ENCODE measurements at places on chromosomes 5 and 9.

- DNase-seq, result no peak
Observed at GRCh38 chr5:114101153-114101552, 260.7 kb upstream of the KCNN2 start.

DNA sequence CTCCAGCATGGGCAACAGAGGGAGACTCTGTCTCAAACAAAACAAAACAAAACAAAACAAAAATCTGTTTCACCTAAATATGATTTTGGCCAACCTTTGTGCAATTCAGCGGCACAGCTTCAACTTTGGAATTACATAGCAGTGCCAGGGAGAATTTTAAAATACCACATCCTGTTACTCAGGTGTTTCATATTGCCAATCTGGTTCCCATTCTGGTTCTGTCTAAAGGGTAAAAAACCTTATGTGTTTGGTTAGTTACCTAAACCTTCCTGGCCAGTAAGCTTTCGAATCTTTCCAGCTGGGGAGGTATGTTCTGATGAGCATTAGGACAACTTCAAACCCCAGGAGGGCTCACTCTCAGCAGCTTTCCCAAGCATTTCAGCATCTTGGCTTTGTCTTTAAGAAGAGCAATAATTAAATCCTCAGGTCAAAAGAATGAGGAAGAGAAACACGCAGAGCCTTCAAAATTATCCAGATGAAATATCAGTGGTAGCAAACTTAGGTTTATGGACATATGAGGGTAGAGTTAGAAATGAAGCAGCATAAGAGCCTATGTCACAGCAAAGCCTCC, 2.7 kb downstream of the DAB2 start:
- no peak for DNase-seq

GRCh38 chr9:135167849-135168655, 80.6 kb downstream of the OLFM1 start:
- DNase-seq, result no peak

DNA sequence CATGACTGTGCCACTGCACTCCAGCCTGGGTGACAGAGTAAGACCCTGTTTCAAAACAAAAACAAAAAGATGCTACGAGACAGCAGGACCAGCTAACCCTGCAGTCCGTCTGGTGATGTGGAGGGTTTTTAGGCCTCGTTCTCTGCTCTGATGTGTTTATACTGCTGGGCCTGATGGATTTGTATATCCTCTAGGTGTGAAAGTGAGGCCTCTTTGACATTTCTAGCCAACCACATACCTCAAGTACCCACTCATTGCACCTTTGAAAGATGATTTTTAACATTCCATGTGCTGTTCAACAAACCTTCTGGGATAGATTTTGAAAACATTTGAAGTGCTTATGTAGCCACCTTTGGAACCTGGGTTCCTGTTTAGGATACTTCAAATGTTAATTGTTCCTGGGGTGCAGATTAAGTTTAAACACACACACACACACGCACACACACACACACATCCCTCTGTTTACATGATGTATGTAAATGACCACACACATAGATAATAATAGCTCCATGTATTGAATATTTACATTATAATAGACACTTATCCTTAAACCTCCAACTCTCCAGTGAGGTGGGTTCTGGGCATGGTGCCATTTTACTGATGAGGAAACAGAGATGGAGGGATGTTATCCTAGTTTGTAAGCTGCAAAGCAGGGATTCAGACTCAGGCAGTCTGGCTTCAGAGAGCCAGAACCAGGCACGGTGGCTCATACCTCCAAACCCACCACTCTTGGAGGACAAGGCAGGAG, 48.8 kb upstream of the GOLPH3 start:
- DNase-seq, result no peak

DNA sequence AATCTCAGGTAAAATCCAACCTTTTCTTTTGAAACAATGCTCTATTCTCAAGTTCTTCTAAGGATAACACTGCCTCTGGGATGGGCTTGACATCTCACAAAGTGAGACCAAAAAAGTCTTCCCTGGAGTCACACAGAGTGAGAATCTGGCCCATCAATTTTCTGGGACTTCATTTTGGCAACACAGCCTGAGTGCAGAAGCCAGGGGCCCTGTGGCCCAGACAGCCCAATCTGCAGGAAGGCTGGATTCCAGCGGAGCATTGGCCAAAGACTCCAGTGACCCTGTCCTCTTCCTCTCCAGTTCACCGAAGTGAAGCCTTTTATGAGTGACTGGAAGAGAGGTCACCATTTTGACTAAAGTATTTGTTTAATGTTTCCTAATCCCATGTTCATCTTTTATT, 105.1 kb downstream of the PLK2 start:
- DNase-seq, result no peak

DNA sequence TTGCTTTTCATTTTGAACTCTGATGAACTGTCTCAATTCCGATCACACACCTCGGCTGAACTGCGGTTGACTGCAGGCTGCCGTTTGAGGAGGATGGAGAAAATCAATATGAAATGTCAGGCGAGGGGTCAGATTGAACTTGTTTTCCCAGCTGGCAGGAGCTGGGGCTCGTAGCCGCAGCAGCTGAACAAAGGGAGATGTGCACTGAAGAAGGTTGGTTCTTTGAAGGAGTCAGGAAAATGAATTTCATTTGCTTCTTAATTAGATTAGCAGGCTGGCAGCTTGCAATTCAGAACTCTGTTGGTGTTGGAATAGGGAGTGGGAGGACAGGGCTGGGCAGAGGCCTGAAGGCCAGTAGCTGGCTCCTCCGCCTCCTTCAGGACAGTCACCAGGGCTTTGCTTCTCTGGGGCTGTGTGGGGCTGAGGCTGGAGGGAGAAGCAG, 117.4 kb upstream of the GPR151 start:
- DNase-seq, result no peak

DNA sequence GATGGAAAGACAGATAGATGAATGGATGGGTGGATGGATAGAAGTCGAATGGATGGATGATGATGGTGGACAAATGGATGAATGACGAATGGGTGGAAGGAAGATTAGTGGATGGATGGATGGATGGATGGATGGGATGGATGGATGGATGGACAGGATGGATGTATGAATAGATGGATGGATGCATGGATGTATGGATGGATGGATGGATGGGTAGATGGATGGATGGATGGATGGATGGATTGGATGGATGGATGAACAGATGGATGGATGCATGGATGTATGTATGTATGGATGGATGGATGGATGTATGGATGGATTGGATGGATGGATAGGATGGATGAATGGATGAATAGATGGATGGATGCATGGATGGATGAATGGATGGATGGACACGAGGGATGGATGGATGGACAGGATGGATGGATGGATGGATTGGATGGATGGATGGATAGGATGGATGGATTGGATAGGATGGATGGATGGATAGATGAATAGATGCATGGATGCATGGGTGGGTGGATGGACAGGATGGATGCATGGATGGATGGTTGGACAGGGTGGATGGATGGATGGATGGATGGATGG, 52.4 kb downstream of the DUSP1 start:
- DNase-seq, result no peak

DNA sequence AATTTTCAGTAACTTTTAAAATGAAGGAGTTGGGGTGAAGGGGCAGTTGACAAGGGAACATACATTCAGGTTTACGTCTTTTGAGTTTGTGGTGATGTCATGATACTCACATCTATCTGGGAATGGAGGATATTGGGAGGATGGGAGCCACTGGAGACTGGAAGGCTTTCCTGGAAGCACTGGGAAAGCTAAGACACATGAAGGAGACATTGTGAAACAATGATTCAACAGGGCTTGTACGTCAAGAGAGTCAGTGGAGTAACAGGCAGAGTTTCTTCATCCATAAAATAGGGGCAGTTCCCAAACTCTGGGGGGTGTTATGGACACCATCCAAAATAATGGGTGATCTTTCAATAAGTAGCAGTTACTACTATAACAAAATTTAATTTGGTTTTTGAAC, 572.8 kb downstream of the CCDC171 start:
- no peak for DNase-seq

DNA sequence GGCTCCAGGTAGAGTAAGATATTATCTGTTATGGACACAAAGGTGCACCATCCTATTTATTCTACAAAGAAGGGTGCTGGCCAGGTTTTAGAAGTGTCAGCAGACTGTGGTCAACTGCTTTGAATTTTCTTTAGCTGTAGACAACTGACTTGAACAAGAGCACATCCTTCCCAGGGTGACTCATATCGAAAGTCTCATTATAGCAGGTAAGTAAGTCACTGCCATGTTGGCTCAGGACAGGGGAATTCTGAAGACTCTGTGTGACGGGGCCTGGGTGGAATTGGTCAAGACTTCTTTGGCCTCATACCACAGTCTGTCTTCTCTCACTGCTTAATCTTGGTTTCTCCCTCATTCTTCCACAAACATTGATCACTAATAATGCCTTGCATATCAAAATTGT, 214.5 kb upstream of the CDH9 start:
- DNase-seq, result no peak

DNA sequence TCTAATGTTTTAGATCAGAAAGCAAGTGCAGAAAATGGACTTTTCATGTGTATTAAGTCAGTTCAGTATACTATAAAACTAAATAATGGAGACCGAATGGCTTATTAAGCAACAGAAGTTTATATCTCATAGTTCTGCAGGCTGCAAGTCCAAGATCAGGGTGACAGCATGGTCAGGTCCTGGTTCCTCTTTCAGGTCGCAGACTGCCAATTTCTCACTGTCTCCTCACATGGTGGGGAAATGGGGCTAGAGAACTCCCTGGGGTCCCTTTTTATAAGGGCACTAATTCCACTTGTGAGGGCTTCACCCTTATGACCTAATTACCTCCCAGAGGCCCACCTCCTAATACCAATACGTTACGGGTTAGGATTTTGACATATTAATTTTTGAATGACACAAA, 48.7 kb downstream of the RICTOR start:
- no peak for DNase-seq

DNA sequence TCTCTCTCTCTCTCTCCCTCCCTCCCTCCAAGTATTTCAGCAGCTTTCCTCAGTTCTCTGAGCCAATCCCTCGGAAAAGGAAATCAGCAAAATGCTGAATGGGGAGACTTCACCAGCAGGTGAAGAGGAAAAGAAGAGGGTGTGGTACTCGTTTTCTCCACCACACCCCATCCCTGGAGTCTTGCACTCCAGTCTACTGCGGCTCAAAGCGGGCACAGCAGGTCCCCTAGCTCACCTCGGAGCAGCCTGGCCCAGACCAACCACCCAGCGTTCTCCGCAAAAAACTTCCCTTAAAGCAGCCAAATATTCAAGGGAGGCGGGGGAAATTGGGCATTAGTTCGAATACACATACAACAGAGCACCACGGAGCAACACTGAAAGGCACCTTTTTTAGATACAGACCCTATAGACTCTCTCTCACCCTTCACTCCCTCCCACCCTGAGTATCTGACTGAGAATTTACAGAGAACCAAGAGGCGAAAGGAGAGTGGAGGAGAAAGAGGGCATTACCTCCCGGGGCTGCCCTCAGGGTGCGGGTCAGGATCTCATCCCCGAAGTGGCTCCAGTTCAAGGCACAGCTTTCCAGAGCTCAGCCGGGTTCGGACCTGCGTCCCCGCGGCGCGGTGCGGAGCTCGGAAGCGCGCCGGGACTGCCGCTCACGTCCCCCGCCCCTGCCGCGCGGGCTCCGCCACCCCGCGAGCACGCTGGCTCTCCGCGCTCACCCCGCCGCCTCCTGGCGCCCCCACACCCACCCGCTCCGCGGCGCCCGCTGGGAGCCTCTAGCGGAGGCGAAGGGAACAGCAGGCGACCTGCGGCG, 1638.5 kb upstream of the C9orf72 start:
- peak; percentile 74 for DNase-seq

DNA sequence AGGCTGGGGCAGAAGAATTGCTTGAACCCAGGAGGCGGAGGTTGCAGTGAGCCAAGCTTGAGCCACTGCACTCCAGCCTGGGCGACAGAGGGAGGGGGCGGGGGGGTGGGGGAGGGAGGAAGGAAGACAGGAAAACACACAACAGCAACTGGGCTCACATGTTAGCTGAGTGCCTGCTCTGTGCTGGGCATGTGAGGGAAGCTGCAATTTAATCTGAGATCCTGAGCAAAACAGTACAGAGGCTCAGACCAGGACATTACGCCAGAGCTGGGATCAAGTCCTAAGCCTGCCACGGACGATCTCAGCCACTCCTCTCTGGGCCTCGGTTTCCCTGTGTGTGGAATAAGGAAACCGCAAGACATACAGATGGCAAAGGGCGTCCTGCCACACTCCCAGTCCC, 119.1 kb downstream of the VAV2 start:
- no peak for DNase-seq

DNA sequence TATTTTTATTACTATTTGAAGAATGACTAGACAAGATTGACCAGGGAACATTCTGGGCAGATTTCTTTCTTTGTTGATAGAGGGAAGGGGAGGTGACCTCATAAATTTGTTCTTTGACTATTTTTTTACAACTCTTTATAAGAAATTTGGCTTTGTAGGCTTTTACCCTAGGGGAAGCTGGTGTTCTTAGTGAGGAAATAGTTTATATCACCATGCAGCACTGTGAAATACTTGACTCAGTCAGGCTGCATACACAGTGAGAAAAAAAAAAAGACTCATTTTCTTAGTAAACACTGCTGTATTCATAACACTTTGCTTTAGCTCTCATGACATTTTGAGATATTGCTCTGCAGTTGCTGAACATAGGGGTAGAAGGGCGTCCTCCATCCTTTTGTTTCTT, 336.6 kb upstream of the PIK3R1 start:
- no peak for DNase-seq

DNA sequence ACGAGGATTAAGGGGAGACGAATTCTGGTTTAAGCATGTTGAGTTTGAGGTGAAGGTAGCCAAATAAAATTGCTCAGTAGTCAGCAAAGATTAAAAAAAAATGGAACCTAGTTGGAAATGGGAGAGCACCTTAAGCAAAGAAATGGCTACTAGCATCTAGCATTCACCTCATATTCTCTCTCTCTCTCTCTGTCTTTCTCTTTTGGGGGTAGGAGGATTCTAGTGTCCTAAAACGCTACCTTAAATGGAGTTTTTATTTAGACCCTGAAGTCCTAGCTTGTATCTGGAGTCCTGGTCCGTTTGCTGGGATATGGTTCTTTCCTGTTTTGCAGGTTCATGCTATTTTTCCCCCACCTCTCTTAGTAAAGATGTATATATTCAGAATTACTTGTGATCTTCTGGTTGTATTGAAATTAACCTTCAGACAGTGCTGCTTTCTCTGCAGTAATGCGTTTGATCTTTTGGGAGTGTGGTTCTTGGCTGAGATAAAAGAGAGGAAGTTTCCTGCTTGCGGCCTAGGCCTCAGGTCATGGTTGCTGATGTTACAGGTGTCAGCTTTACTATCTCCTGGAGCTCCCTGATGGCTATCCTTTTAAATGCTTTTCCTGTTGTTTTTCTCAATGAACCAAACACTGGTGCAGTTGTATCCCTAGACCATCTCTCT, 8.0 kb downstream of the TGFBR1 start:
- no peak for DNase-seq

- DNase-seq, result no peak
Observed at GRCh38 chr5:77599679-77600078, 38.8 kb downstream of the OTP start.

- no peak for DNase-seq
Observed at GRCh38 chr5:116492016-116492623, 82.5 kb downstream of the SEMA6A start.
